ENCODE measurements at places on chromosomes 12 and 14.

DNA sequence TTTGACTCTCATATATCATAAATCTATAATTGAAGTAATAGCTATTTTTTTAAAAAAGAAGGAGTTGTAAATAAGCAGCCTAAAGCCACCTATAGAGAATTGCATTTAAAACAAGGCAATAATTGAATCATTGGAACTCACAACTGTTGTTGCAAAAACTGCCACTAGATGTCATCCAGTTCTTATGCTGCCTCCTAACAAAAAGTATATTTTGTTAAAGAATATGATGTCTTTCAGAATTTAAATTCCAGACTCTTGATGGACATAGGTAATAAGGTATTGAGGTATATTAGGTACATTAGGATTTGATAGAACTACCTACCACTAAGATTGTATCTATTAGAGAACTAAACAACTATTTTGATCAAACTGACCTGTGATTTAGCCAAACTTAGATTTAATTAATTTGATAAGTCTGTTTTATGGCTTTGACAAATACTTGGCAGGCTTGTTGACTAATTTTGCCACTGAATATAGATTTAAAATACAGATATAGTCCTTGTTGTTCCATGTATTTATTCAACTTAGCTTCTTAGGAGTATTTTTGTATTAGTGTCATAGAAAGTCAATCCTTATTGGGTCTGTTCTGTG, 401.4 kb downstream of the RPL10L start:
- DNase-seq: peak; percentile 2

- no peak for DNase-seq
These were observed 1.3 kb upstream of the KCNH5 start for GRCh38 chr14:63046339-63047268.

- no peak for DNase-seq
These were observed 292.2 kb upstream of the CRY1 start for GRCh38 chr12:107385509-107385908.

- no peak for DNase-seq
These were observed 61.3 kb downstream of the C12orf50 start for GRCh38 chr12:87967871-87968270.

DNA sequence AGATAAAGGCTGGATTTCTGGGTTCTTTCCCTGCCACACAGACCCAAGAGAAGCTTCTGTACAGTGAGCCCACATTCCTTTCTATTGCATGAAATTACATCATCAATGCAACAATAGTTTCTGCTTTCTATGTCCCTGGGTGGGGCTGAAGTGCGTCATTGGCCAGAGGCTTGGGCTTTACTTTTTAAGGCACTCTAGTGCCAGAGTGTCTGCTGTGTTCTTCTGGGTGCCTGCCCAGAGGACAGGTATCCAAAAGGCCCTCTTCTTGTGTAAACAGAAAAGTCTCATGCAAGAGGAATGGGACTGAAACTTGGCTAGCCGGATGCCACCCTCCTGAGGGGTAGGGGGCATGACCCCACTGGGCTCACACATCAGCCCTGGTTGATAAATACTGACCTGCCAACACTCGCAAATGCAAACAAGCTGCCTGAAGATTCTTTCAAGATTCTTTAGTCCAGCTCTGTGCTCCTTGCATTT, 5.9 kb downstream of the KRT86 start:
- no peak for DNase-seq

GRCh38 chr14:99564256-99564925, 39.6 kb downstream of the CCDC85C start:
- DNase-seq: no peak

DNA sequence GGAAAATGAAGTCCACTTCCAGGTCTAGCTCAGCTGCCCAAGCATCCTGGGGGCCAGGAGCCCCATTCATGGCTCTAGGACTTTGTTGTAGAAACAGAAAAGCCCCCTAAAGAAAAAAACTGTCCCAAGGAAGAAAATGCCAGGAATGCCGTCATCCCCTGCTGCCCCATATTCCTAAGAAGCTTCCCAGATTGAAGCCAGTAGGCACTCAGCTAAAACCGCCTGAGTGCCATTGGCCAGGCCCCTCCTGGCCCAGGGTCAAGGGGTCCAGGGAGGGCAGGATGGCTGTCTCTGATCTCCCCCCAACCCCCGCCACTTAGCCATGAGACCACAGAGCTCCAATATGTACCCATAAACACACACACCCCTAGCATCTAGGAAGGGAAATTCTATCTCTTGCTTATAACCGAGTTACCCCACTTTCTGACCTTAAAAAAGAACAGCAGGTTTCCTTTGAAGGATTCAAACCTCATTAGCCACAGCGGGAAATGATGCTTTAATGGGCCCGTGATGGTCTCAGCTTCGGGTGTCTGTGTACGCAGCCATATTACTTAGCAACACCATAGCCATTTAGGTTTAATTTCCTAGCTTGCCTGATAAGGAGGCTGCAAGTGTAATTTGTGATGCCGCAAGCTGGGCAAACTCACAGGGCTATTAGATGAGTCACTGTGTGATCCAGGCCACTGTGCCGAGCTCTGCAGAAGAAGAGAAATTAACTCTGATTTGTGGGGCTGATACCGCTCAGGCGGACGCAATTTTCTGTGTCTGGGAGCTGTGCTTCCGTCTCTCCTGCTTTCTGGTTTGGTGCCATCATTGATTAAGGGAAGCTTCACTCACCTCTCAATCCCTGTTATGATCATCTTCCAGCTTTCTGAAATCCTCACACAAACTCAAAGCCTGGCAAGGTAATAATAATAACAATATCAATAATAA, 84.2 kb downstream of the GCH1 start:
- peak; percentile 94 for DNase-seq

DNA sequence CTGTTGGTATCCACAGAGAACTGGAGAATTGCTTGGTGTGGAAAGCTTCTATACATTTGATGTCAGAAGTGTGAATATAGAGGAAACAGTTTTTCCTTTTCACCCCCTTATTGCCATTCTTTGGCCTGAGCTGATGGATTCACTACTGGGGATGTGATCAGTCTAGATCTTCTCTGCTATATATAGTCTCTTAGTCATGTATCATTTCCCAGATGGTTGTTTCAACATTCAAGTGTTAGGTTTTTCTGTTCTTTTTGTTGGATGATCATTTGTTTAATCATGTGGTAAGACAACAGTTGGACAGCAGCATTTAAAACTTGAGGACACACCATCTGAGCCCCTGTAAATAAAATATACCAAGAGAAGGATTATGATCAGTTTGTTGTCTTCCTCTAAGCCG, 29.6 kb downstream of the TMX1 start:
- no peak for DNase-seq

DNA sequence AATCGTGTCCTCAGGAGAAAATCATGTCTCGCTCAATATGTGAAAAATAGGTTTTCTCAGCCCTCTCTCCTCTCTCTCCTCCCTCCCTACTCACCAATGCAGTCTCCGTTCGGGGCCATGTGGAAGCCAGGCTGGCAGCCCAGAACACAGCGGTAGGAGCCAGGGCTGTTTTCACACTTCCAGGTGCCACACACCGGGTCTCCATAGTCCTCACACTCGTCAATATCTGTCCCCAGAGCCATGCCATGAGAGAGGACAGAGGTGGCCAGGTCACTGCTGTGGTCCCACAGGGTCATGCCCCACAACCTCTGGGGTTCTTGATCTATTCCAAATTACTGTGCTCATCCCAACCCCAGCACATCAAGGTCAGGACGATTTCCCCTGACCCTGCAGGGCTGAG, 13.5 kb downstream of the ISCA2 start:
- DNase-seq: no peak

- DNase-seq: peak; percentile 71
These were observed 59.5 kb downstream of the ITPR2 start for GRCh38 chr12:26773313-26774104.

DNA sequence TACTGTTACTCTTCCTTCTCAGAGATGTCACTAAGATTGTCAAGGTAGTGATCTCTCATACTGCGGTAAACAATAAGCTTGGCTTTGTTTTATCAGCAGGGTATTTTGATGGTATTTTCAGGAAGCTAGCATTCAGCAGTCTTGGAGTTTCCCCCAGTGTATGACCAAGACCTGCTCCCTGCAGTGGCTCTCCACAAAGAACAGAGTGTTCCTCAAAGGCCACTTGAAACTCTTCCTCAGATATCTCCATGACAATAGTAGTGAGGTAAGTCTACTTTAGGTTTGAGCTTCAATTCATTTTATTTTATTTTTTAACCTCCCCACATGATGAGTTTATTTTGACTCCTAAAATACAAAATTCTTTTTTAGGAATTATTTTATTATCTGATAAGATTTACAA, 74.0 kb upstream of the G2E3 start:
- DNase-seq: no peak

- DNase-seq: no peak
These were observed 8.6 kb upstream of the NID2 start for GRCh38 chr14:52077256-52077979.

- DNase-seq: no peak
These were observed 99.9 kb downstream of the CEP83 start for GRCh38 chr12:94359761-94360160.

- no peak for DNase-seq
These were observed 98.7 kb downstream of the WIF1 start for GRCh38 chr12:65022421-65022820.
